GM23248 (cell line): ENCODE measurements at places on chromosomes 13 and 19. TPM values are rescaled to one million over a fixed set of nuclear protein-coding genes. Genes with fewer than 3 reads are reported as not detected.

Gene FGF9
- polyA plus RNA-seq: 0.39 and 0.75 TPM in 2 replicates

Gene ZNF579
- polyA plus RNA-seq: 1.7 and 1.8 TPM in 2 replicates

Gene MCEMP1
- polyA plus RNA-seq: not detected in 2 replicates

Gene NKPD1
- not detected in 2 replicates for polyA plus RNA-seq

Gene HSH2D
- polyA plus RNA-seq: 0.13 TPM in 1 of 2 replicates, not detected in the other

Gene SEMA6B
- 0.19 TPM in 1 of 2 replicates, not detected in the other for polyA plus RNA-seq

Gene CDC34
- 44.4 and 46.4 TPM in 2 replicates for polyA plus RNA-seq

DNA sequence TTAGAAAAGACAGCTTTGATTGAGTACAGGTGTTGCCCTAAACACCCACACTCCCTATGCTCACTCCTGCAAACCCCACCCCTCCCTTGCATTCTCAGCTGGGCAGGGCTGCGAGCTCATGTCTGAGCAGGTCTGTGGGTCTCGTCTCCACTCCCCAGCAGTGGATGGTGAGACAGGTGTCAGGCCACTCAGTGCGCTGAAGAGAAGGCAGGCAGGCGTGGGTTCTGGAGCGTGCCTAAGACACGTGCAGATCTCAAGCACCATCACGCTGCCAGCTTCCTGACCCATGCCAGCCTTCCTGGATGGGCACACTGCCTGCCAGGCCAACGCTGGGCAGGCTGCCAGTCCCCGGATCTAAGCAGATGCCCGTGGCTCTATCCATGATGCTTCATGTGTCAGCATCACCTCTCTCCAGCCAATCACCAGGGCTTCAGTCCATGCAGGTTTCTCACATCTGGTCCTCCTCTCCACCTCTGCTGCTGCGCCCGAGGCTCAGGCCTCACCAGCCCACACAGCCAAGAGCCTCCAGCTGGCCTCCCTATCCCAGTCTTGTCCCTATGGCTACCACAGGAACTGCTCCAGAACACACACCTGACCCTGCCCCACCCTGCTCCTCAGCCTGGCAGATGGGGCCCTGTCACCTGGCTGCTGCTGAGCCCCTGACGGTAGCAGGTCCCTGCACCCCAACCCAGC lies 42.6 kb downstream of the EPS15L1 start:
- no peak overlapping the region for H3K27ac ChIP-seq
- H3K4me1 ChIP-seq: no peaks in the 10 kb centered on the region
- no peak for DNase-seq
- no peak overlapping the region for H3K4me3 ChIP-seq
- H3K36me3 ChIP-seq: peaks cover 9% of the 10 kb centered on the region; the same call in 1 of the 2 replicates

DNA sequence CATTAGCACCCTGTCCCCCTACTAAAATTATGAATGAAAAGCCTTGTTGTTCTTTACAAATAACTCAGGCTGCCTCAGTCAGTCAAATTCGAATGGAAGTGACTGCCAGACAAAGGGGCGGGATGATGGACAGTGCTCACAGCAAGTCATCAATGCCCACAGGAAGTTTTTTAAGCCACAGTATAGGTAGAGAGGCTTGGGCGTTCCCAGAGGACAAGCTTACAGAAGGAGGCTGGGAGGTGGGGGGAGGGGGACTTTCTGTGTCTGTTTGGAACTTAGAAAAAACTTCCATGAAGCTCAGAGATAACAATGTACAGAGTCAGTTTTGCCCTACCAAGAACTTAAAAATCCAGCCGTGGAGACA lies 18.5 kb upstream of the SPRY2 start:
- H3K27me3 ChIP-seq: no peaks in the 10 kb centered on the region
- H3K36me3 ChIP-seq: no peaks in the 10 kb centered on the region

DNA sequence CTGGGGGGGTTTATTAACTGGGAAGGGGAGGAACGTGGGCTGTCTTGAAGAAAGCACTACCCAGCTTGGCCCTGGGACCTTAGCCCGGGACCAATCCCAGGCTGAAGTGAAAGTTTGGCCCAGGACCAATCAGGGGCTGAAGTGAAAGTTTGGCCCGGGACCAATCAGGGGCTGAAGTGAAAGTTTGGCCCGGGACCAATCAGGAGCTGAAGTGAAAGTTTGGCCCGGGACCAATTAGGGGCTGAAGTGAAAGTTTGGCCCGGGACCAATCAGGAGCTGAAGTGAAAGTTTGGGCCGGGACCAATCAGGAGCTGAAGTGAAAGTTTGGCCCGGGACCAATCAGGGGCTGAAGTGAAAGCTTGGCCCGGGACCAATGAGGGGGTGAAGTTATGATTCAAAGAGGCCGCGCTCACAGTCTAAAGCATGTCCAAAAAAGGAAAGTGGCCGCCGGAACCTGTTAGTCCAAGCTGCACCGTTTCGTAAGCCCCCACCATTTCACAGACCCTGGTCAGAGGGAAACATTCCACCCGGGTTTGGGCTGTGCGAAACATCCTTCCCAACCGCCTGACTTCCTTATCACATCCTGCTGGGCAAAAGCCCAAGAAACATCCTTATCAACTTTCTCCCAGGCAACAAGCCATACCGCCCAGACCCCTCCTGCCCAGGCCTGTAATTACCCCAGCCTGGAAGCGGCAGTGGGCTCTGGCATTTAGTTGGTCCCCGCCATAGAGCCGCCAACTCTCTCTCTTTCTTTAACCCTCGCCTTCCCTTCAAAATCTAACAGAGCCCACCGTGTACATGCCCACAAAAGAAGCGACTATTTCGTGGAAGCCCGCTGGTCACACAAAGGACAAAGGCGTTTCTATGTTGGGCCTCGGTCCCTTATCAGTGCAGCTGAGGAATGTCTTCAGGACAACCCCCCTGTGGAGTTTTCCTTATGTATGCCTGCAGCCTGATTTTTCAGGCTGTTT lies 1.1 kb downstream of the ZNF850 start:
- H3K4me1 ChIP-seq: no peaks in the 10 kb centered on the region
- DNase-seq: peak; percentile 92
- H3K27ac ChIP-seq: peak overlapping the region; percentile 72
- H3K27me3 ChIP-seq: no peaks in the 10 kb centered on the region
- no peaks in the 10 kb centered on the region; the same call in 1 of the 2 replicates for H3K36me3 ChIP-seq

GRCh38 chr13:101942535-101943157 lies 459.2 kb downstream of the FGF14 start:
- no peak overlapping the region for H3K27ac ChIP-seq
- H3K27me3 ChIP-seq: peaks cover 12% of the 10 kb centered on the region
- DNase-seq: no peak
- no peaks in the 10 kb centered on the region for H3K4me1 ChIP-seq

GRCh38 chr13:50384724-50385123 lies 369.5 kb downstream of the KCNRG start:
- H3K27me3 ChIP-seq: no peaks in the 10 kb centered on the region
- H3K4me1 ChIP-seq: peaks cover 13% of the 10 kb centered on the region; the same call in 1 of the 2 replicates
- H3K4me3 ChIP-seq: no peak overlapping the region
- no peaks in the 10 kb centered on the region for H3K36me3 ChIP-seq

GRCh38 chr13:106042996-106043581 lies 492.4 kb downstream of the EFNB2 start:
- H3K27ac ChIP-seq: no peak overlapping the region
- H3K4me3 ChIP-seq: no peak overlapping the region
- H3K27me3 ChIP-seq: no peaks in the 10 kb centered on the region
- H3K4me1 ChIP-seq: 0 out of 2 replicates have a peak, but pooled peaks cover 6% of the 10 kb centered on the region
- no peaks in the 10 kb centered on the region for H3K36me3 ChIP-seq
- DNase-seq: no peak

GRCh38 chr19:18894254-18895037 lies 1.5 kb downstream of the CERS1 start:
- H3K4me1 ChIP-seq: no peaks in the 10 kb centered on the region
- H3K27ac ChIP-seq: no peak overlapping the region
- H3K36me3 ChIP-seq: no peaks in the 10 kb centered on the region
- H3K27me3 ChIP-seq: no peaks in the 10 kb centered on the region
- peak overlapping the region; percentile 64 for H3K4me3 ChIP-seq

DNA sequence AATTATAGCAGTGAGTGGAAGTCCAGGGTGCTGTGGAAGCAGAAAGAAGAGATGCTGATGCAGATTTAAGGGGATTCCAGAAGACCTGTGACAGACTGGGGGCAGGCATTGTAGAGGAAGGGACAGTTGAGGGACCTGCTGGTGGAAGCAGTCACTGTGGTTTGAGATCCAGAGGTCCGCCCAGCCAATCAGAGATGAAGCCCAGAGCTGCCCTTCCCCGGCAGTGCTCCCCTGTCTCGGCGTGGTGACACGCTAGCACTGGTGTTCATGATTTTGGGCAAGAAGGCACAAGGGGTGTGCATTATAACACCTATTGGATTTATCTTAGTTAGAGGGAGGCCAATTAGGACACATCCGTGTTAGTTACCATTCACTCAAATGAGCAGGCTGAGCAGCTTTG lies 16.1 kb downstream of the TNFRSF19 start:
- no peak for DNase-seq
- H3K27me3 ChIP-seq: no peaks in the 10 kb centered on the region
- H3K27ac ChIP-seq: no peak overlapping the region
- H3K4me3 ChIP-seq: no peak overlapping the region
- H3K36me3 ChIP-seq: no peaks in the 10 kb centered on the region

DNA sequence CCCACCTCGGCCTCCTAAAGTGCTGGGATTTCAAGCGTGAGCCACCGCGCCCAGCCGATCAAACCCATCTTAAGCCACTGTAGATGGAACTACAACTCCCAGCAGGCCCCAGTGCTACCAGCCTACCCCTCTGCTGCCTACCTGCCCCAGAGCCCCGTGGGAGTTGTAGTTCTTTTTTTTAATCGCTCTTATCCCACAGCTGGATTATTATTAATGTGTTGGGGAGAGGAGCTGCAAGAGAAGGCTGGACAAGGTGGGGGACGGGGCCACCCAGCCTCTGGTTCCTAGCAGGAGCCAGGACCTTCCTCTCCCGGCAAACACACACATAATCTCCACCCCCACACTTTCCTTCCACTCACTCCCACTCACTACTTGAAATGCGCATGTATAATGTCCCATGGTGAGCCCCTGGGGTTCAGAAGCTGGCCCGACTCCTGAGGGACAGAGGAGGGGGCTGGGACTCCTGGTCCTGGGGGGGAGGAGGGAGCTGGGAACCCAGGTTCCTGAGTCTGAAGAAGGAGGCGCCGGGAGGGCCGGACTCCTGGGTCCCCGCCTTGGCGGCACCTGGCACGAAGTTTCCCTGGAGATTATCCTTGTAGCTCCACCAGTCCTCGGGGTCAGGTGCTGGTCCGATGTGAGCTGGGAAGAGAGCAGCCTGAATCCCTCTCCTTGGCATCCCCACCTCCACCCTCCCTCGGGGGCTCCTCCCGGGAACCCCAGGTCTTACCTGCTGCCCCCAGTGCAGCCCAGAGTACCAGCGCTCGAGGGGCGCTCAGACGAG lies 958 bp downstream of the CA11 start:
- H3K4me1 ChIP-seq: 0 out of 2 replicates have a peak, but pooled peaks cover 17% of the 10 kb centered on the region
- no peak overlapping the region for H3K27ac ChIP-seq
- H3K27me3 ChIP-seq: no peaks in the 10 kb centered on the region
- H3K4me3 ChIP-seq: peak overlapping the region; percentile 73; the same call in 1 of the 2 replicates
- DNase-seq: peak; percentile 81

- no peaks in the 10 kb centered on the region for H3K36me3 ChIP-seq
- peaks cover 9% of the 10 kb centered on the region for H3K4me1 ChIP-seq
- no peaks in the 10 kb centered on the region for H3K27me3 ChIP-seq
- no peak overlapping the region for H3K4me3 ChIP-seq
- H3K27ac ChIP-seq: no peak overlapping the region
- DNase-seq: peak; percentile 65
Observed at GRCh38 chr13:27599845-27600553, 20.3 kb downstream of the LNX2 start.

DNA sequence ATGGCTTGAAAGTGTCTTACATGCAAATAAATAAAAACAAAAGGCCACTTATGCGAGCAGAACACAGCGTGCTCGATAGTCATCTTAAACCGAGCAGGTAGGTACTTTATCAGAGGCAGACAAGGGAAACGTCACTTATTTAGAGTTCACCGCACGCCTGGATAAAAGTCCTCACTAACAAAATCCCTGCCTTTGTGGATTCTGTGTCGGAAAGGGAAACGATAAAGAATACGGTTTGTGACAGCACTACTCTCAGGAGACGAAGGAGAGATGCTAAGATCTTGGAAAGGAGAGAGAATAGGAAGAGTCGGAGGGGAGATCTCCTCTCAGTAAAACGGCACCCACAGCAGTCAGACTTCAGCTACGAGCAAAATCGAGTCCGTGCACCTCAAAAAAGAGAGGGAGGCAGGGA lies 581 bp downstream of the RCBTB1 start:
- H3K4me3 ChIP-seq: peak overlapping the region; percentile 85
- no peaks in the 10 kb centered on the region for H3K27me3 ChIP-seq
- peaks cover 14% of the 10 kb centered on the region for H3K4me1 ChIP-seq
- DNase-seq: peak; percentile 28

- H3K27ac ChIP-seq: peak overlapping the region; percentile 69
- DNase-seq: peak; percentile 95
Observed at GRCh38 chr19:1028062-1028926, 1.9 kb downstream of the CNN2 start.

DNA sequence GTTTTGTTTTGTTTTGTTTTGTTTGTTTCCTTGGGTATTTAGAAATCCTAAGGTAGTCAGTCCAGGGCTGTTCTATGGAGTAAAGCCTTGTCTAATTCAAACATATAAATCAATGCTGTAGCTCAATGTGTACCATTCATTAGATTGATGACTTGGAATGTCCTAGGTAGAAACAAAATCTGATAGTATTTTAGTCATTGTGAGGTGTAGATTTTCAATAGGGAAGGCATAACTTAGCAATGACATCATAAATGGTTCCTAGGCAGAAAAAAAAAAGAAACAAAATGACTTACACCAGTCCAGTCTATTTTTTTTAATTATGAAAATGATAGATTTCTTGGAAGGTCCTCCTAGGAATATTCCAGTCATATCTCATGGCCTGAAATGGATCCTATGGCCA lies 189.9 kb downstream of the SPRY2 start:
- H3K27ac ChIP-seq: no peak overlapping the region
- H3K27me3 ChIP-seq: no peaks in the 10 kb centered on the region
- H3K4me1 ChIP-seq: no peaks in the 10 kb centered on the region
- no peaks in the 10 kb centered on the region for H3K36me3 ChIP-seq

GRCh38 chr13:92564942-92565341 lies 661.7 kb upstream of the GPC6 start:
- no peaks in the 10 kb centered on the region for H3K4me1 ChIP-seq
- H3K36me3 ChIP-seq: no peaks in the 10 kb centered on the region
- no peak for DNase-seq
- no peak overlapping the region for H3K27ac ChIP-seq
- no peaks in the 10 kb centered on the region for H3K27me3 ChIP-seq
- H3K4me3 ChIP-seq: no peak overlapping the region

- no peak overlapping the region for H3K27ac ChIP-seq
- no peaks in the 10 kb centered on the region for H3K4me1 ChIP-seq
- H3K4me3 ChIP-seq: no peak overlapping the region
- H3K27me3 ChIP-seq: no peaks in the 10 kb centered on the region
Observed at GRCh38 chr19:2419754-2420153, 7.6 kb downstream of the TIMM13 start.

GRCh38 chr19:16202320-16203255 lies 4.9 kb downstream of the AP1M1 start:
- H3K36me3 ChIP-seq: peaks cover 8% of the 10 kb centered on the region; the same call in 1 of the 2 replicates
- 0 out of 2 replicates have a peak, but pooled peaks cover 18% of the 10 kb centered on the region for H3K4me1 ChIP-seq
- peak; percentile 49 for DNase-seq
- no peak overlapping the region for H3K27ac ChIP-seq

GRCh38 chr19:35404879-35405622 lies 34.2 kb downstream of the GPR42 start:
- DNase-seq: peak; percentile 99
- peak overlapping the region; percentile 62 for H3K27ac ChIP-seq
